ENCODE measurements at places on chromosomes 2 and 18.

- DNase-seq, result no peak
Measured at GRCh38 chr2:85915606-85916303, 27.0 kb upstream of the ST3GAL5 start.

GRCh38 chr2:189899101-189899500 lies 114.9 kb downstream of the PMS1 start:
- no peak for DNase-seq

GRCh38 chr2:119630121-119630520 lies 48.9 kb upstream of the TMEM177 start:
- no peak for DNase-seq

DNA sequence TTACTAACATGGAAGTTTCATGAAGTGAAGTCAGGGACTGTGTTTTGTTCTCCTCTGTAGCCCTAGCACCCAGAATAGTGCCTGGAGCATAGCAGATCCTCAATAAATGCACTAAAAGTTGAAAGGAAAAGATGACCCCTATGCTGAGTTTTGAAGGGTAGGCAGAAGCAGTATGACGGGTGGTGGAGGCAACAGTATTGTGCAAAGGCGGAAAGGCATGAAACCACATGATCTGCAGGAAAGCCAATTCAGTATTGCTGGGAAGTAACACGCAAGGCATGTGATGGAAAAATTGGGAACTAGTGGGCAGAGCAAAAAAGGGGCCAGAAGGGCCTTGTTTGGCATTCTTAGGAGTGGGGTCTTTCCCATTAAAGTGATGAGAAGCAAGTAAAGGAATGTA lies 23.1 kb downstream of the DTNB start:
- DNase-seq, result no peak

GRCh38 chr2:176283291-176284068 lies 14.2 kb downstream of the MTX2 start:
- no peak for DNase-seq

DNA sequence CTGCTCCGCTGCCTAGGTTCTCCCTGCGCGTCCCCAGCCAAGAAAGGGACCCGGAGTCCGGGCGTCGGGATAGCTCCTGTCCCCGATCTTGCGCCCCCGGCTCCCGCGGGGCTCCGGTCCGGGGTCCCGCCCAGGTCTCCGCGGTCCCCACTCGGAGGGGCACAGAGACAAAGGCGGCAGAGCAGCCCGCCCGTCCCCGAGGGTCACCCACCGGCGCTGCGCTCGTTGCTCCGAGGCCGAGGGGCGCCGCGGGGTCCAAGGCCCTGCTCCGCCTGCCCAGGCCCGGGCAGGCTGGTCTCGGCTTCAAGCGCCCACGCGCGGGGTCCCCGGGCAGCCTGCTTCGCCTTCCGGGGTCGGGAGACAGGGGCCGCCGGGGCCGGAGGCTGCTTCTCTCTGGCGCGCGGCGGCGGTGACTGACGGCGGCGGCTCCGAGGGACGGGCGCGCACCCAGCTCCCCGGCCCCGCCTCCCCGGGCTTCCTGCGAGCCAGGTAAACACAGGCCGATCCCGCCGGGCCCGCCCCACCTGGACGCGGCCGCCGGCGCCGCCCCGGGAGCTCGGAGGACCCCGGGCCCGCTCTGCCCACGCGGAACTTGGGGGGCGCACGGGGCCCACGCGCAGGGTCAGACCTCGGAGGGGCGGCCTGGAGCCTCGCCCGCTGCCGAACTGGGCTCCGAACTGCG lies at the start of gene MBP:
TSS of gene MBP (minus strand) at position 415 of the 682 bp plus-strand sequence. CDS start 27,522 bp downstream, outside the sequence.
- DNase-seq, result no peak

DNA sequence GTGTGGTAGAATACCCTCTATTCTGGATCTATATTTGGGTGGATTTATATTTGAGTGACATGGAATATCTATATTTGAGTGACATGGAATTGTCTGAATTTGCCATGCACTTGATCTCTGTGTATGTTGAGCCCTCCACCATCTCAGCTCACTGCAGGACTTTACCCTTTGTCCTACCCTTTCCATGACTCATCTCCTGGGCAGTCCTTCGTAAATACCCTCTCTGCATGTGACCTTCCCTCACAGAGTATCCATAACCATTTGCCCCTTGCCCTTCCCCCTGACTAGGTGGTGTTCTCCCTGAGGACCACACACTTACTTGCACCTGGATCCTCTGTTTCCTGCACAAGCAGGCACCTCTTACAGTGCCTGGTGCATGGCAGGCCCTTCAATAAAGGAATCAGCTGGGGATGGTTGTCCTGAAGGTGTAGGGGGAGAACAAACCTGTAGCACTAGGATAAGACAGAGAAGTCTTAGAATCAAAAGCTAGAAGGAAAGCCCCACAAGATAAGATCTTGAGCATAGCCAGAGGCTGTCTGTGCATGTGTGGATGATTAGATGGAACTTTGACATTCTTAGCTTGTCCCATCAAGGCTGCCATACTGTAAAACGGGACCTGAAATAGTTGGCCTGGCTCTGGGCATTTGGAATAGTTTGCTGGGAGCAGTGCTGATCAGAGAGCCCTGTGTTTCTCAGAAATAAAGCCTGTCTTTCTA lies 230.4 kb downstream of the FHOD3 start:
- no peak for DNase-seq

DNA sequence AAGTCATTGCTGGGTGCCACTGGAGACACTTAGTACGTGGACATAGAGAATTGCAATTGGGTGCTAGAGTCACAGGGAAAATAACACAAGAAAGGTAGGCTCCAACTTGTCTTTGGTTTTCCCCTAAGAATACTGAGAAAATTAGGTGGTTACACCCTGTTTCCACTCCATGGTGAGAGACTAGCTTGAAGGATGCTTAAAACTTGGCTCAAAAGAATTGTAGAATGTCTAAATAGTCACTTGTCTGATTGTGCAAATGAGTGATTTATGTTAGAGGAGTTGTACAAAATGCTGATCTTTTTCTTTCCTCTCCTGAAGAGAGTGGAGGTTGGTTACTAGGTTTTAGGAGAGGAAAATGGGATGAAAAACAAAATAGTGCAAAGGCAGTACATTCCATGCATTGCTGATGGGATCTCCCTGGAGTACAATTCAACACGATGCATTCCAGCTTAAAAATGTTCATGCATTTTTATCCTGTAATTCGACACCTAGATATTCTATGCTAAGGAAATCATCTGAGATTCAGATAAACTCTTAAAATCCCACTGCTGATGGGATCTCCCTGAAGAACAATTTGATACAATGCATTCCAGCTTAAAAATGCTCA lies 2.2 kb upstream of the SERPINB12 start:
- DNase-seq, result no peak

DNA sequence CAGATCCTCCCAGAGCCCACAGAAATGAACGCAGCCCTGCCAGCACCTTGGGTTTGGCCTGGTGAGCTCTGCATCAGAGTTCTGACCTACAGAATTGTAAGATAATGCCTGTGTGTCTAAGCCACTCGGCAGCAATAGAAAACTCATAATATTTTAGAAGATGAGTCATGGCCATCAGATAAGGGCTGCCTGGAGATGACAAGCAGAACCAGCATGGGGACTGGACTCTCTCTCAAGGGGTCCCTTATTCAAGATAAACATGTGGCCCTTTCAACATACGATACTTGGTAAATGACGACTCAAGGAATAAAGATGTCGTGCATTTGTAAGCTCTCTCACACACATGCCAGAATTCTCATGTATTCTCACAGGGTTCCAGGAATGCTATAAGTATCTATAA lies 8.5 kb upstream of the AGAP1 start:
- DNase-seq, result no peak

GRCh38 chr18:34299828-34300227 lies 75.1 kb upstream of the NOL4 start:
- no peak for DNase-seq

DNA sequence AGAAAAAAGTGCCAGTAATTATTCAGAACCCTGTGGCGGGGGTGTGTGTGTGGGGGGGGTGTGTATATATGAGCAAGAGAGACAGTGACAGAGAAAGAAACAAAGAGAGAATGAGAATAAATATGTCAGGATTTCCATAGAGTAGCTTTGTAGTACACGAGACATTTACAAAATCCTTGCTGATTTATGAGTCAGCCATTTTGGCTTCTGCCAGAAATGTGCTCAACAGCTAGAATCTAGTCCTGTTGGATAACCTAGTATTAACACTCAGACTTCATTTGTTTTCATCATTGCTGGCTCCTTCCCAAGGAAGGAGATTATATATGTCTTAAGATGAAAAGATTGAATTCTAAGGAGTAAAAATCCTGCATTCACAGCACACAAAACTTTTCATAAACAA lies 140.5 kb upstream of the HNRNPA3 start:
- no peak for DNase-seq

DNA sequence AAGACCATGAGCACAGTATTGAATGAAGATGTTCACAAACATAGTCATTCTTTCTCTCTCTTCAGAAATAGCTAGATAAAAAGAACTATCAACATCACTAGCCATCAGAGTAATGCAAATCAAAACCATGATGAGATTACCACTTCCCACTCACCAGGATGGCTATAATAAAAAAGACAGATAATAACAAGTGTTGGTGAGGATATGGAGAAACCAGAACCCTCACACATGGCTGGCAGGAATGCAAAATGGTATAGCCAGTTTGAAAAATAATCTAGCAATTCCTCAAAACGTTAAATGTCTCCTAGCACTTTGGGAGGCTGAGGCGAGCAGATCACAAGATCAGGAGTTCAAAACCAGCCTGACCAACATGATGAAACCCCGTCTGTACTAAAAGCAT lies 31.3 kb upstream of the PPP1CB start:
- DNase-seq, result no peak
